ENCODE measurements at places on chromosomes 13 and 19.

DNA sequence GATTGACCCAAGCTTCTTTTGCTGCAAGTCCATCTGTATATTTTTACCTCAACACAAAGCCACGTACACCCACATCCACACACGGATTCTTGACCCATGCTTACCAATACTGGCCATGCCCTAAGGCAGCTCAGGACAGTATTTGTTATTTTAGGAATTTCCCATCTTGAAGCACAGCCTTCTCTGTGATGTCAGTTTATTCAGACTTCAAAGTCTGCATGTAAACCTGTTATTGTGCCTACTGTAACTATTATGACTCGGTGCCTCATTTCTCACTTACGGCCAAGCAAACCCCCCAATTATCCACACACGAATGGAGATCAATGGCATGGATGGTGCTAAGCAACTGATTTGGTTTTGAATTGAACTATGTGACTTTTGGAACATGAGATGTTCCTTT, 17.5 kb downstream of the CLDN10 start:
- DNase-seq, result no peak

DNA sequence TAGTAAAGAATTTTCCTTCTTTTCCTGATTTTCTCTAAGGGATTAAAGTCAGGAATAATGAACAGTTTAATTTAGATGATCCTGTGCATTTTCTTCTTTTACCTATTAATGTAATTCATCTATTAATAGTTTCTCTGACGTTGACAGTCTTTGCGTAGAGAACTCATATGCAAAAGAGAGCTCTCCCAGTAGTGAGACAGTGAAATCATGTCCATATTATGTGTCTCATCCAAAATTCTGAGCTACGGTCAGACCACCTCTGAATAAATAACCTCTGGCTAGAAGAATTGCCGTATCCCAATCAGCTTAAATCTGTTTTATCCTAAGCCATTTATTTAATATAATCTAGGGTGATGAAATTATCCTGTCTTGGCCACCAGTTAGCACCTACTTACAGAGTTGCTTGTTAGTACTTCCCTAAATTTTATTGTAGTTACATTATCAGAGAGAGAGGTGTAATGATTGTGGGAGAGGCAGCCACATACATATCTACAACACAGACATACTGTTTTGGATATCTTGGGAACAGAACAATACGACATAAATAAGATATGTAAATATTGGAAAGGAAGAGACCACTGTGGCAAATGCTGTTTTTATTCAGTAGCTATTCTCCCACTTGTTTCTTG, 30.7 kb downstream of the PDS5B start:
- DNase-seq, result no peak

- no peak for DNase-seq
Measured at GRCh38 chr13:33649212-33649878, 168.6 kb upstream of the RFC3 start.

- no peak for DNase-seq
Measured at GRCh38 chr19:55358943-55359908, 3.8 kb downstream of the GARIN5B start.

DNA sequence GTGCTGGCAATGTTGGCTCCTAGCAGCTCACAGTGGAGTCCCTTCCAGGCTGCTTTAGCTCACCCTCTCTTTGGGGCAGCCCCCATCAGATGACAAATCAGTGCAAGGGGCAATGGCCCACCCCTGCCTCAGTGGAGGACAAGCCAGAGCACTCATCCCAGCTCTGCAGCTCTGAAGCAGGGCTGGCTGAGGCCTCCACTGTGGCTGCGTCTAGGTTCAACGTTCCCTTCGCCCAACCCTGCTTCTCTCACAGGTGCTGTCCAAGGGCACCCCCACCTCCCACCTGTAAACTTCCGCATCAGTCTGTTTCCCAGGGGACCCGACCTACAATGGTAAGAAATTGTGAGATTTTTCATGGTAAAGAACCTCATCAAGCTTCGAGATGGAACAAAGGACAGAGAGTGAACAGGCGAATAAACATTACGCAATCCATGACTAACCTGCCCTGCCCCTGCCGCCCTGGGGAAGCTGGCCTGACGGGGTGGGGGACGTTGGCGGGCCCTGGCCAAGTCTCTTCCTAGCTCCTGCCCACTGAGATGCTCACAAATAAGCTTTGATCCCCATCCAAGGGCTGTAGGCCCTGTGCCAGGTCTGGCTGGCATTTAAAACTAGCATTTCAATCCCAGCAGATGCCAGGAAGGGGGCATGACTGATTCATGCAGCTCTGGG, 40.5 kb downstream of the DZIP1 start:
- no peak for DNase-seq

- DNase-seq, result peak; percentile 76
Measured at GRCh38 chr19:2636897-2637683, 65.4 kb downstream of the GNG7 start.

GRCh38 chr13:26300140-26300539, 46.2 kb downstream of the CDK8 start:
- DNase-seq, result peak; percentile 8

DNA sequence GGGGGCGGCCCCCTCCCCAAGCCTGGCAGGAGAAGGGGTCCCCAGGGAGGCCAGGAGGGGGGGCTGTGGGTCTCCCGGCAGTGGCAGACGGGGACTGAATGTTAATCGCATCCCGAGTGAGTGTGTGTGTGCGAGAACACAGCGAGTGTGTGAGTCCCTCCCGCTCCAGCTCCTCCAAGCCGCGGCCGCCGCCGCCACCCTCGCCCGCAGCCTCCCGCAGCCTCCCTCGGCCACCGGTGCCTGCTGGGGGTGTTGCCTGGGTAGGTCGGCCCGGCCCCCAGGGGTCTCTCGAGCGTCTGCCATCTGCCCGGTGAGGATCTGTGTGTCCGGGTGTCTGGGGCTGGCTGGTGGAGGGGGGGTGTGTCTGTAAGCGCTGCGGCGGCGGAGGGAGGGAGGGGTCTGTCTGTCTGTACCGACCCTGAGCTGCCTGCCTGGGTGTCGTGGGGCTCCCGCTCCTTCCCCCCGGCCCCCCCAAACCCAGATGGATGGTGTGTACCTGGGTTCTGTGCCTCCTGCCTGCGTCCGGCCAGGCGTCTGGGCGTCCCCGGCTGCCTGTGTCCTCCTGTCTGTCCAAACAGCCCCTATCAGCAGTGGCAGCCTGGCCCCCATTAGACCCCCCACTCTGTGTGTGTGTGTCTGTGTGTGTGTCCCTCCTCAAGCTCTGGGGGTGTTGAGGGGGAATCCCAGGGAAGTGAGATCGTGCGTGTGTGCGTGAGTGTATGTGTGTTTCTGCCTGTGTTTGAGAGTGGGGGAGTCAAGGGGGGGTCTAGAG, at the start of gene GRIN2D:
Gene GRIN2D (plus strand): TSS at position 110 of the 772 bp plus-strand sequence. CDS start 4,725 bp downstream, outside the sequence.
- DNase-seq, result peak; percentile 14

- no peak for DNase-seq
Measured at GRCh38 chr19:756236-756635, 5.3 kb downstream of the MISP start.

GRCh38 chr19:41853768-41854167, 6.3 kb upstream of the RPS19 start:
- no peak for DNase-seq

DNA sequence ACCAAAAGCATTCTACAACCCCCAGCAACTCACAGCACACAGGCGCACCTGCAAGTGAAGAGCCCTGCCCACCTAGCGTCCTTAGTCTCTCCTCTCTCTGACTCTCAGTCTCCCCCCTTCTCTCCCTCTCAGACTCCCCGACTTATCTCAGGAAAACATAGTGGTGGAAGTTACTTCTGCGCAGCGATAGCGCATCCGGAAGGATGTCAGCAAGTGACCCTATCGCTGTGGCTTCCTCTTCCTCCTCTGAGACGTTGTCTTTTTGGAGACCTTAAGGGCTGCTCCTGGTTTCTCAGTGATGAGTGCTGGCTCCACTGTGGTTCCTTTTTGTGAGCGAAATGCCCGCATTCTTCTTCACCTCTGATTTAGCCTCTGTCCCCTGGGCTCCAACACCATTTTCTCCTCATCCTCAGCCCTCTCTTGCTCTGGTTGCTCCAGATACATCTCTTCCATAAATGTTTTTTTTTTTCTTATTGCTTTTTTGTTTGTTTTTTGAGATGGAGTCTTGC, 1.4 kb upstream of the YIF1B start:
- no peak for DNase-seq

- DNase-seq, result no peak
Measured at GRCh38 chr19:35767288-35768081, 7.9 kb upstream of the ARHGAP33 start.

DNA sequence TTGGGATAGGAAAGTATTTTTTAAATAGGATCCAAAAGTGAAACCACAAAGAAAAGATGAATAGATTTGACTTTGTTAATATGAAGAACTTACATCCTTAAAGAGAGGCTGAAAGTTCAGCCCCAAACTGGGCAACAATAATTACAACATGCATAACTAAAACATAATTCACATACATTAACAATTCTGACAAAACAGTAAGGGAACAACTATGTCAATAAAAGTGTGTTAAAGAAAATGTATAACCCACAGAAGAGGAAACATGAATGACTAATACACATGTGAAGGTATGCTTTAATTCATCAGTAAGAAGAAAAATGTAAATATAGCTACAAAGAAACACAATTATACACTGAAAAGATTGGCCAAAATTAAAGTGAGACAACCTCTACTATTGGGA, 1597.6 kb upstream of the MIR17HG start:
- no peak for DNase-seq

- DNase-seq, result no peak
Measured at GRCh38 chr19:48950159-48950558, 4.5 kb upstream of the BAX start.

DNA sequence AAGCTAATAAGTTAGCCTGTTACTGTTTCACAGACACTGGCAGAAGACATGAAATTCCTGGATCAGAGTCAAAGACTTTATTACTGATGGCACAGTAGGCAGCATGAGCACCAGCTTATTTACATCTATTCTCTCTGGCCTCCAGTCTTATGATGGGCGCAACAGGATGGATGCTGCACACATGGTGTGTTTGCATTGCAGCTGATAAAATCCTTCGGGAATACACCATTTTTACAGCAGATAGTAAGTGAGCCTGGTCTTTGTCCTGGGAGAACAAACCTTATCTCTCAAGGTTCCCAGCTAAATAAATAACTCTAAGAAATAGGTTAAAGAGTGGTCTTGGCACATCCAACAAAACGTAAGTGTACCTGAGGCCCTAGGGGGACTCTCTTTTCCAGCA, 16.0 kb downstream of the EPSTI1 start:
- DNase-seq, result no peak

GRCh38 chr13:81795710-81796109, 1454.8 kb upstream of the SPRY2 start:
- no peak for DNase-seq

- no peak for DNase-seq
Measured at GRCh38 chr13:20672772-20673171, 30.7 kb upstream of the IL17D start.

DNA sequence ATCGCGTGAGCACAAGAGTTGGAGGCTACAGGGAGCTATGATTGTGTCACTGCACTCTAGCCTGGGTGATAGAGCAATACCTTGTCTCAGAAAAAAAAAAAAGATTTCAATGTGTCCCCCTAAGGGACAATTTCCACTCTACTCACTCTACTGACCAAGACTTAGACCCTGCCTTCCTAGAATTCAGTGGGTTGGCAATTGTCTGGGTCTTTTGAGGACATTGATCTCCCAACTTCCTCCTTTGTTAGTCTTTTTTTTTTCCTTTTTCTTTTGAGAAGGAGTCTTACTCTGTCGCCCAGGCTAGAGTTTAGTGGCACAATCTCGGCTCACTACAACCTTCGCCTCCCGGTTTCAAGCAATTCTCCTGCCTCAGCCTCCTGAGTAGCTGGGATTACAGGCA, 2.2 kb downstream of the SPTBN4 start:
- DNase-seq, result no peak

- DNase-seq, result peak; percentile 82
Measured at GRCh38 chr19:3360421-3361383, 5.7 kb upstream of the NFIC start.

- no peak for DNase-seq
Measured at GRCh38 chr13:29716493-29716892, 121.0 kb upstream of the SLC7A1 start.

DNA sequence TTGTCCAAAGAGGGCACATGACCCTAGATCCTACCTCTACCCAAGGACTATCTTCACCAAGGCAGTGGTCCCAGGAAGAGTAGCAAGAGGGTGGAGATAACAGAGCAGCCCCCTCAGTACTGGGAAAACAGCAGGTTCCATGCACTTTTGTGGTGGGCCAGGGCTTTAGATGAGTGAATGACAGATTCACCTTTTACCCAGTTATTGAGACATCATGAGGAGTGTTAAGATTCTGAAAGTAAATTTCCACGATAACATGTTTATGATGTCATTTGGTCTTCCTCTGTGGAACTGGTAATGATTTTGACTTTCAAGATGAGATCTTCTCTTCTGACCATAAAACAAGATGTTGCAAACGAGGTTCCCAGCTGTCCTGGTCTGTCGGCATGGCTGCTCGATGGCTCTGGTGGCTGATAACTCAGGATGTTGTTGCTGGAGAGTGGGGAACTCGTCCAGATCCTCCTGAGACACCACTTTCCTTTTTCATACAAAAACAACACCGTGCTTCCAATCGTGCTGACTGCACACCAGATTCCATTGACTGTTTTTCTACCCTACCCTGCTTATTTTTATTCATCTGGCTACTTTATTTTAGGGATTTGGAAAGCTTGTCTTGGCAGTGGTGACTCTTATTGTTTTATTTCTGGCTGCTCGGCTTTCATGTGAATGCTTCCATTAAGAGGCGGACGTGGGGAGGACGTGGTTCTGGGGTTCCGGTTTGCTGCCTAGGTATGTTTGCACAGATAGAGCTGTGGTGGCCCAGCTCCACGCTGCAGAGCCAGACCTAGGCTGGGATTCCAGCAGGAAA, 88.5 kb downstream of the LRCH1 start:
- no peak for DNase-seq

GRCh38 chr13:76887076-76887563, 915 bp upstream of the KCTD12 start:
- no peak for DNase-seq
